Retina (tissue), 1 donor: ENCODE measurements at places on chromosomes 3 and 15.

- no peak for DNase-seq
These were observed 164.5 kb downstream of the WNT5A start for GRCh38 chr3:55322638-55323037.

DNA sequence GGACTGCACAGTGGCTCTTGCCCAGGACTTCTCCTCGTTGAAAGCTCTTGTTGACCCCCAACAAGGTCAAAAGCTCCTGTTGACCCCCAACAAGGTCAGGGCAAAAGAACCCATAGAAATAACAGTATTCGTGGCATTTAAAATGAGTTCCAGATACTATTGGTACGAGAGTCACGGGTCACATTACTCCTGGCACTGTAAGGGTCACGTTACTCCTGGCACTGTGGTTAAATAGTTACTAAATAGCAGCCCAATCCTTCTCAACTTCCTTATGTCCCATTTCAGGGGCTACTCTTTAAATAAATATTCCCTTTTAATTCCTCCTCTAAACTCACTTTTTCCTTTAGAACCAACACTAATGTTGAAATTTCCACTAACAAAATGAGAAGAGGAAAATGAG, 18.2 kb upstream of the ADCY5 start:
- DNase-seq: no peak

GRCh38 chr3:184746131-184747120, 34.6 kb upstream of the MAGEF1 start:
- no peak for DNase-seq

- DNase-seq: no peak
These were observed 477.8 kb upstream of the RGMA start for GRCh38 chr15:93566762-93567161.

GRCh38 chr3:47912006-47912504, 104.2 kb downstream of the MAP4 start:
- no peak for DNase-seq

GRCh38 chr3:60215946-60216345, 1035.3 kb downstream of the FHIT start:
- DNase-seq: no peak

- DNase-seq: no peak
These were observed 84.8 kb upstream of the FOXB1 start for GRCh38 chr15:59918994-59919951.

GRCh38 chr15:99592145-99592791, 26.5 kb downstream of the MEF2A start:
- no peak for DNase-seq
